ENCODE measurements at places on chromosomes 3 and 15.

- no peak for DNase-seq
Observed at GRCh38 chr3:126305427-126305826, 51.8 kb downstream of the KLF15 start.

GRCh38 chr3:82416830-82417229, 655.4 kb upstream of the GBE1 start:
- DNase-seq, result no peak

DNA sequence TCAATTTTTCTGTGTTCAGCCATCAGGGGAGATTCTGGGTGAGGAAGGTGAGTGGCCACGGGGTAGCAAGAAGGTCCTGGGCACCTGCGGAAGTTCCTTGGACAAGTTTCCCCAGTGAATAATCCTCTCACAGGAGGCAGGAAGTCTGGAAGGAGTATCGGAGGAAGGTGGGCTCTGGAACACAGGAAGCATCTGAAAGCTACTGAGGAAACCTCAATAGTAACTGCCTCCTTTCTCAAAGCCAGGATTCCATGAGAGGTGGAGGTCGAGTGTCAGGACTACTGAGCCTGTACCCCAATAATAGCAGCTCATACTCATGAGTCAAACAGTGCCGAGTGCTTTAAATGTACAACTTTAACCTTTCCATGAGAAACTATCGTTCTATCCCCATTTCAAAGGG, 110.9 kb downstream of the OXNAD1 start:
- DNase-seq, result no peak

GRCh38 chr3:8085498-8085897, 416.1 kb upstream of the LMCD1 start:
- DNase-seq, result no peak

GRCh38 chr3:143121241-143122088, 1.9 kb downstream of the CHST2 start:
- peak; percentile 83 for DNase-seq

DNA sequence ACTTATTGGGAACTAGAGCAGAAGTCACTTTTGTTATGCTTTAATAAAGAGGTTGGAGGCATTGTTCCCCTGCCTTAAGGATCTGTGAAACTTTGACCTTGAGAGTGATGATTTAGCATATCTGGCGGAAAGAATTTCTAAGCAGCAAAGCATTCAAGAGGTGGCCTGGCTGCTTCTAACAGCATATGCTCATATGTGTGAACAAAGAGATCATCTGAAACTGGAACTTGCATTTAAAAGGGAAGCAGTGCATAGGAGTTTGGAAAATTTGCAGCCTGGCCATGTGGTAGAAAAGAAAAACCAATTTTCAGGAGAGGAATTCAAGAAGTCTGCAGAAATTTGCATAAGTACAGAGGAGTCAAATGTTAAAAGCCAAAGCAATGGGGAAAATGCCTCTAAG, 56.4 kb upstream of the GOLIM4 start:
- DNase-seq, result no peak

DNA sequence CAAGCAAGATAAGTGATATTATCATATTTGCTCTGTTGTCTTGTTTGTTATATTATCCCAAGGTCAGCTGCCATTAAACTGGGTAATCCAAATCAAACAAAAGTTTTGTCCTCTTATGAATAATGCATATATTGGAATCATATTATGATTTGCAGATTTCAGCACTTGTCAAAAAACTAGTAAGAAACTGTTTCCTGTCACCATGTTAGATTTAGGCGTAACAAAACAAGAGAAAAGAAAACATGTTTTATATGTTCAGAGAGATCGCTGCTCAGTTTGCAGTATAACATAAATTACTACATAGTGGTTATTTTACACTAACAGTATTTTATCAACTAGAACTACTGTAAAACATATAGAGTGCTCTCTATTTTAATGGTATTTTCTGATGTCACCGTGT, 123.4 kb upstream of the ICE2 start:
- no peak for DNase-seq

- peak; percentile 18 for DNase-seq
Observed at GRCh38 chr3:195546130-195546560, 3.0 kb upstream of the PPP1R2 start.

GRCh38 chr15:52790941-52791751, 1.0 kb upstream of the ONECUT1 start:
- DNase-seq, result no peak

- DNase-seq, result no peak
Observed at GRCh38 chr3:66220066-66220465, 735 bp upstream of the SLC25A26 start.

DNA sequence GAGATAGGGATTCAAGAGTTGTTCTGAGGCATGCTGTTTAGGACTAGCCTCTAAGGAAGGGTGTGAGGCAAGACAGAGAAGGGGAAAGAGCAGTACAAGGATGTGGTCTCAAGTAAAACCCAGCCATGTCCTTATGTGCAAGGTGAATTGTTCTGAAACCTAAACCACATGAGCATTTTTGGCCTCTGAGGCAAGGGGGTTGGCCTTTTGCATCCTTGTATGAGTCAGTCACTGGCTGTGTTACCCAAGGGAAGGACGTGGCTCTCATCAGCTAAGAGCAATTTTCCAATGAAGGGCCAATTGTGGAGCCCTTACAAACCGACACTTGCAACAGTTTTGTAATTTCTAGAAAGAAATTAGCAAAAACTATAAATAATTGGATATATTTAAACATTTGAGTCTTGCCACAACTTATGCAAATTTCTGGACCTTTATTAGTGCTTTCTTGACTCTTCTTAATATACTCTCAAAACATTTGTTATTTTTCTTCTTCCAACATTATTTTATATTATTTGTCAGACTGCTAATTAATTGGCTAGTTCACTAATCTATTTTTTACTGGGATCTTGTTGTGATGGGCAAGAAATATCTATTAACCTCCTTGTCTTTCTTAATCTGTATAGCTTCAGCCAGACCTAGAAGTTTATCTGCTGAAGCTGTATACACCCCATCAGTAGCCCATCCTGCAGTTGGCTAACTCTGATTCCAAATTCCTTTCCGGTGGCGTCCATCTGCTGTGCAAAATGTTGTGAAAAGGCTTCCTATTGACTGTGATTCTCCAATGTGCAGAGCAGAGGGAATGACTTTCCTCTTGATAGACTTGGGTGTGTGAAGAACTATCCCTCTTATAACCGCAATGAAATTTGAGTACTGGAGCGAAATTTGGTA, 97.7 kb upstream of the P2RY1 start:
- DNase-seq, result no peak

GRCh38 chr15:57079931-57080620, 161.6 kb downstream of the TCF12 start:
- DNase-seq, result no peak

DNA sequence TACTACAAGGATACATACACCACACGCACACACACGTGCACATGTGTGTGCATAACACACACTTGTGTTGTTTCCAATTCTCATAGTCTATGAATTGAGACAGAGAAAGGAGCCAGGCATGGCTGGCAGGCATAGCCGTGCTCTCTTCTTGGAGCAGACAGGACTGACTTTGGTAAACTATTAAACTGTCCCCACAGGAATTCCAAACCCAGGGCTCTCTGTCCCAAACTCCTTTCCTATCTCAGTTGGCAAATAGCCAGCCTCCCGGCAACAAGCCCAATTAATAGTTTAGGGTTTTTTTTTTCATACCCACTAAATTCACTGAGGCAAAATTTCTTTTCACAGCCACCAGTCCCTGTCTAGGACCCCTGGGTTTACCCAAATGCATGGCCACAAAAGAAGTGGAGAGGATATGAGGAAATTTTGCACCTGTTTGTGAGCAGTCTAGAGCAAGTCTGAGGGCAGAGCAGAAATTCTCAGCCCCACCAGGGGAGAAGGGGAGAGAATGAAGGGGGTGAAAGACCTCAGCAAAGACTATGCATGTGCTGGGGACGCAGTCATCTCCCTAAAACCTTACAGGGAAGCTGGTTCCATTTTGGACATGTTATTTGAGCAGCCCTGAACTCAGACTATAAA, 17.8 kb downstream of the GALNT15 start:
- no peak for DNase-seq

GRCh38 chr3:33749546-33750210, 31.6 kb upstream of the CLASP2 start:
- DNase-seq, result no peak

- DNase-seq, result no peak
Observed at GRCh38 chr3:9600597-9600996, 47.0 kb upstream of the LHFPL4 start.

DNA sequence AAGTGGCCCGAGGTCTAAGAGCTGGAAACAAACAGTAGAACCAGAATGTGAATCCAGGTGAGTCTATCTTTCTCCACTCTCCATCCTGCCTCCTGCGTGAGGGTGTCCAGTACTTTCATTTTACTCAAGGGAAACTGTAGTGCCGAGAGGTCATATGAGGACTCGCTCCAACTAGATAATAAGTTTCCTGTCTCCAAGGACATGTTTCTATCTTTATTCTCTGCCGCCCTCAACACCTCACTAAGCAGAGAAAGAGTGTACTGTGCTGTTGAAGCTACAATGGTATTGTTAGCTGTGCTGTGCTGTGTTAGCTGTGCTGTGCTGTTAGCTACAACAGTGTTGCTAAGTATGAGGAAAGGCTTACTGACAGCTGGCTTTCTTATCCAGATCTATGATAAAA, 137.9 kb upstream of the COL8A1 start:
- DNase-seq, result no peak

DNA sequence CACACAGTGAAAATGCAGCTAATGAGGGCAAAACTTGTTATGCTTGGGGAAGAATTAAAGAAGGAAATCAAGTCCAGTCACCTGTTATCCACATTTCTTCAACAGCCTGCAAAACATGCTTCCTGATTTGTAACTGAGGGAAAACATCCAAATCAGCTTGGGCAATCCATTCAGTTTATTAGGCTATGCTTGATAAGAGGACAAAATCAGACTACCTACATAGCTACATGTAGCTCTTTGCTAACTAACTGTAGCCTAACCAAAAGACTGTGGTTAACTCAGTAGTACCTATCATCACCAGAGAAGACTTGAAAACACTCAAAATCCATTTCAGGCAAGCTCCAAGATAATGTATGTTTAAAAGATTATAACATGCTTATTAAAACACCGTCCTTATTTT, 436.4 kb downstream of the SHQ1 start:
- DNase-seq, result no peak

DNA sequence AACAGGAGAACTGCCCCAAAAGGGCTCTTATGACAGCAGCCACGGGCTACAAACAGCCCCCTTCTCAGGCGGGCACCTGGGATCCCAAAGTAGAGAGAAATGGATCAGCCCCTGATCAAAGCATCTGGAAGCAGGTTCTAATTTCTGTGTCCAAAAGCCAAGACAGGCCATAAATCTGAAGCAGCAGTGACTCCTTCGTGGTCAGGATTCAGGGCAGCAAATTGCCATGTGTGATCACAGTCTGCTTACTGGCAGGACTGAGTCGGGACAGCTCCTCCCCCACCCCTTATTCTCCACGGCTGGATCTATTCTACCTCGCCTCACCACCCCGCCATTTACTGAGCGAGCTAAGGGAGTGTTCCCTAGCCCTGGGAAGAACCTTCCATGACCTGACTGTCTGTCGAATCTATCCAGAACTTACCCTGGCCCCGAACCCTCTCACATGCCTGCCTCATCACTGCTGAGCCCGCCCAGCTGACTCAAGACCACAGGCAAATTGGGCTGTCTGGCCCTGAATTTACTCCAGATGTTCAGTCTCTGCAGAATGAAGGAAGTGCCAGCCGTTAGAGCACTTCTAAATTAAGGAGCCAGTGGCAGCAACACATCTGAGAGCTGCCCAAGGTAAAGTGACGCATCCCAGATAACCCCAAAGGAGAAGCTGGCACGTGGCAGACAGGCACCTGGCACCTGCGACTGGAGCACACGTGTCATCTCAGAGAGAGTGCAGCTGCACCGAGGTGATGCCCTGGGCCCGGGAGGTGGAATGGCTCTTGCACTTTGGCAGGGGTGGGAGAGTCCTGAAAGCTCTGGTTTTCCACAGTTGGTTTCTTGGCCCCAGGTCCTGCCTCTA, 1.3 kb downstream of the LRRC15 start:
- no peak for DNase-seq

GRCh38 chr3:104069114-104069513, 1297.6 kb upstream of the ALCAM start:
- no peak for DNase-seq

- DNase-seq, result no peak
Observed at GRCh38 chr3:12934431-12934830, 93.1 kb upstream of the RPL32 start.

DNA sequence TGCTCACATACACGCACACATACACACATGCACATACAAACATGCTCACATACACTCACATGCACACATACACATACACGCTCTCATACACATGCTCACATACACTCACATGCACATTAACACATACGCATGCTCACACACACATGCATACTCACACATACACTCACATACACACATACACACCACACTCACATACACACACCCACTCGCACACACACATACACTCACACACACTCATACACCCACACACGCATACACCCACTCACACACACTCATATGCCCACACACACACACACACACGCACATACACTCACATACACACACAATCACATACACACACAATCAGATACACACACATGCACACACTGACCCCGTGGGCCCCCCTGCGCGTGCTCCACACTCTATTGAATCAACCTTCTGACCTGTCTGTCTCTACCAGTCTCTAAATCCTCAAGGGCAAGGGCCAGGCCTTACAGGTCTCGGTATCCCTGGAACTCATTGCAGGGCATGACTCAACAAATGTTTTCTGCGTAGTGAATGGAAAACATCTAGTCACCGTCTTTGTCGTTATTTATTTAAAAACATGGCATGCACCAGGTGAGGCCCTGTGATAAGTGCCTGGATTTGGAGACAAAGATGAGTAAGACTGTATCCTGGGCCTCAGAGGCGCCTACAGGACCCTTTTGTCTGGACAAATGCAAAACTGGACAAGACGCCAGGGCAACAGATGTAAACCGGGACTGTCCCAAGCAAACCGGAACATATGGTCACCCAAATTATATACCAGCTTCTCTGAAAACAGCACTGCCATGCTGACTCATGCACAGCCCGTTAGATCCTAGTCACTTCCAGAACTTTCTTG, 41.8 kb downstream of the GRK7 start:
- no peak for DNase-seq

GRCh38 chr15:51600114-51600513, 22.5 kb downstream of the DMXL2 start:
- DNase-seq, result no peak

- DNase-seq, result no peak
Observed at GRCh38 chr15:67025719-67026609, 39.4 kb upstream of the SMAD3 start.

- DNase-seq, result no peak
Observed at GRCh38 chr3:65030847-65031463, 343.2 kb upstream of the ADAMTS9 start.
